GM23338 (cell line): ENCODE measurements at places on chromosomes 11 and 22. TPM values are rescaled to one million over a fixed set of nuclear protein-coding genes. Genes with fewer than 3 reads are reported as not detected.
A peak's percentile ranks its signal among the peaks of the same experiment; 100 is the strongest.

GRCh38 chr22:26610072-26610958 is 7.5 kb downstream of the CRYBB1 start:
- H3K36me3 ChIP-seq = no peaks in the 10 kb centered on the region
- H3K27ac ChIP-seq = no peak overlapping the region
- peaks cover 30% of the 10 kb centered on the region for H3K27me3 ChIP-seq
- peaks cover 52% of the 10 kb centered on the region for H3K4me1 ChIP-seq

GRCh38 chr11:70411713-70412452 is 13.6 kb downstream of the CTTN start:
- H3K4me3 ChIP-seq = no peak overlapping the region
- H3K4me1 ChIP-seq = no peaks in the 10 kb centered on the region
- H3K36me3 ChIP-seq = peaks cover 70% of the 10 kb centered on the region
- no peaks in the 10 kb centered on the region for H3K27me3 ChIP-seq

The P4HA3 gene
- polyA plus RNA-seq = 0.08 TPM in 1 of 2 replicates, not detected in the other

GRCh38 chr22:48080316-48081165 is 1318.1 kb downstream of the TBC1D22A start:
- DNase-seq = no peak
- H3K27ac ChIP-seq = no peak overlapping the region
- no peaks in the 10 kb centered on the region for H3K4me1 ChIP-seq
- H3K4me3 ChIP-seq = no peak overlapping the region

- no peaks in the 10 kb centered on the region for H3K4me1 ChIP-seq
- no peak overlapping the region for H3K4me3 ChIP-seq
- peak; percentile 6 for DNase-seq
- no peak overlapping the region for H3K27ac ChIP-seq
- H3K36me3 ChIP-seq = no peaks in the 10 kb centered on the region
- H3K27me3 ChIP-seq = no peaks in the 10 kb centered on the region
These were observed 334.8 kb downstream of the GUCY1A2 start for GRCh38 chr11:106683435-106683834.

DNA sequence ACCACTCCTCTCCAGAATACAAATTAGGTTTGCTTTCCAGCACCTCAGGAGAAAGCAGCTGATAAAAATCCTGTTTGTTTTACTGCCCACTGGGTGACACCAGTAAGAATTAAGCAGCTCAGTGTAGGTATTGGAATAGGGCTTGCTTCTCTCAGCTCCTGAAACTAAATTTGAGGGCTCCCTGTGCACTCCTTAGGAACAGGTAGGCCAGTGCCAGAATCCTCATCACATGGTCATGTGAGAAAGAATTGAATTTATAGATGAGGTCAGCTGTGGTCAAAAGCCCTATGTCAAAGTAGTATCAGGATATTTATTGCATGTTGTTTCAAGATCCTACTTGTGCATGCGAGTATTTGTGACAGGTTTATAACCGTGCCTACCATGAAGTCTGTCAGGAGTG is 1.0 kb downstream of the PRSS23 start:
- no peak overlapping the region for H3K27ac ChIP-seq
- H3K4me3 ChIP-seq = peak overlapping the region; percentile 79
- H3K36me3 ChIP-seq = no peaks in the 10 kb centered on the region
- H3K27me3 ChIP-seq = peaks cover 47% of the 10 kb centered on the region

DNA sequence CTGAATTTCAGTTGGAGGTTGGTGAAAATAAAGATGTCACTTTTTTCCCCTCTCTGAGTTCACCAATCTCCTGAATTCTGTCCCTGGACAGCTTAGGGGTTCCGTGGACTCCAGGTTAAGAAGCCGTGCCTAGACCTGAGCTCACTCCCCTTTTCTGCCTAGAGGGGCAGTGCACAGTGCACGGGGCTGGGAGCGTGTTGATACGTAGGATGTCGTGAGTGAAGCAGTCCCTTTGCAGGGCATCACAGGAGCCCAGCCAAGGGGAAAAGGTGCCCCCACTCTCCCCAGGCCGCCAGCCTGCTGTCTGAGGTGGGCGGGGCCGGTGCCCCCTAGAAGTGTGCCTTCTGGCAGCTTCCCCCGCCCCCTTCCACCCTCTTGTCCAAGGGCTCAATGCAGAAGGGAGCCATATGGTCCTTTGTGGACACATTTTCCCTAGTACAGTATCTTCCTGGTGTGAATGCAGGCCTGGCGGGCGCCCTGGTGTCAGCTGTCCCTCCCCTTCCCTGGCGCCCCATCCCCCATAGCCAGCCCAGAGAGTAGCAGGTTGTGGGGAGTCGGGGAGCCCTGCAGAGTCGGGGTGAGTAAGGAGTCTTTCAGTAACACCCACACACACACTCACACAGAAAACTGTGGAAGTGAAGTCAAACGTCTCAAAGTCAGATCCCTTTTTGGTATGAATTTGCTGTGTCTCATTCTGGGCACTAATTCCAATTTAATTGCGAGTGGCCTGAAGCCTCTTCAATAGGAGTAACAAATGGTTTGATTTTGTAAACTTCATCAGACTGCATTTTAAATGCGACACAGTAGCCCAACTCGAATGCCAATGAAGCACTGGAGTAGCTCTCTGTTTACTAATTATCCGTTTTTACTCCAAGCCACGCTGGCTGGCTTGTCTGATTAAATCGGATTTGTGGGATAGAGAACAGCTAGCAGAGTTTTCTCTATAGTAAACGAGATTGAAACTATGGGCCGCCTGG is 67.5 kb upstream of the NNMT start:
- no peak overlapping the region for H3K4me3 ChIP-seq
- DNase-seq = no peak
- H3K36me3 ChIP-seq = no peaks in the 10 kb centered on the region
- no peak overlapping the region for H3K27ac ChIP-seq
- H3K4me1 ChIP-seq = peaks cover 12% of the 10 kb centered on the region

The DGCR6 gene
- 1.4 and 2.2 TPM in 2 replicates for polyA plus RNA-seq

DNA sequence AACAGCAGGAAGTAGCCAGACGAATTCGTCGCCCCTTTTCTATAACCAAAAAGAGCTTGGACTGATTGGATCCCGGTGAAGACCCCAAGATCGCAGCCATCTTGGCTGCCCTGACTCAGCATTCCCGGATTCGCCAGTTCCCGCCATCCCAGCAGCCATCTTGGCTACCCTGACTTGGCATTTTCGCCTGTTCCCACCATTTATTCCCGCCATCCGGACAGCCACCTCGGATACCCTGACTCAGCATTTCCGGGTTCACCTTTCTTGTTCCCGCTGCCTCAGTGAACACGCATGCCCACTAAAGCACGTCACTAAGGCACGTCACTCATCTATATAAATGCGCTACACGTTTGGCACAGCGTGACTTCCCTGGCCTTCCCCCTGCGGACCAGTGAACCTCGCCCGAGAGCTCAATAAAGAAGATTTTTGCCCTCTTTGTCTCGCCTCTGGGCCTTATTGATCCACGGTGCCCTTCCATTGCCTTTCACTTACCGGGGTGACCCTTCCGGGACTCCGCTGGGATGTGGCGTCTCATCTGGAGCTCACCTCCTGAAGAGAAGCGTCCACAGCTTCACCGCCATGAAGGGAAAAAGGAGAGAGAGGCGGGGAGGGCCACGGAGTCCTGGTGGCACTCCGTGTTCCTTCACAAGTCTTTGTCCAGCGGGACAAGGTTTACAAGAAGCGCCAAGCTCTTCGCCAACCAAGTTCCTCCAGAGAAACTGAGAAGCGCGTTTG is 4.0 kb upstream of the OR56A3 start:
- no peaks in the 10 kb centered on the region for H3K4me1 ChIP-seq
- H3K27ac ChIP-seq = no peak overlapping the region
- DNase-seq = no peak
- no peak overlapping the region for H3K4me3 ChIP-seq
- H3K27me3 ChIP-seq = no peaks in the 10 kb centered on the region
- H3K36me3 ChIP-seq = no peaks in the 10 kb centered on the region

DNA sequence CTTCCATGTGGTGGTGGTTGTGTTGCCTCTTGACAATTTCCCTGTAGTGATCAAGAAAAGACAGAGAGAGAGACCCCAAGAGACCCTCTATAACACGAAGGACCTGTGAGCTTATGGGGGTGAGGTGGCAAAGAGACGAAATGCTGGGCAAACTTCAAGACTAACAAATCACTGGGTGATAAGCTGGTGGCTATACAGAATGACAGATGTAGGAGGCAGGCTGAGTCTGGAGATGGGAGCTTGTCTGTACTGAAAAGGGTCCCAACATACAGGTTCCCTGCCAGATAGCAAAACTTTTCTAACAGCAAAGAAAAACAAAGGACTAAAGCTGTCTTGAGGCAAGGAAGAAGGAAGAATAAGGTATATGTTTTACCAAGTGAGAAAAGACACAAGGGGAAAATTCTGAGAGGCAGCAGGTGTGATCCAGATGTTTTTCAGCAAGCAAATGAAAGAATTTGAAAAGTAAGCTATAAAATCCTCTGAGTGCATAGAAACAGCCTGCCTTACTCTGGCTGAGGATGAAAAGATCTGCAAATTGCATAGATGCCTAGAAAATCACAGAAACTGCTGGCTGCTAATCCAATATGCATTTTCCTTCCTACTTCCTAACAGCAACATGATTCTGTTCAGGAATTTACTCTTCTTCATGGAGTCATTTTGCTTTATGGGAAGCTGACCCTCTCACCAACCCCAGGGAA is 21.9 kb upstream of the LYVE1 start:
- H3K27ac ChIP-seq = no peak overlapping the region
- H3K4me1 ChIP-seq = no peaks in the 10 kb centered on the region; the same call in 1 of the 2 replicates
- no peak for DNase-seq
- no peaks in the 10 kb centered on the region for H3K27me3 ChIP-seq
- no peaks in the 10 kb centered on the region for H3K36me3 ChIP-seq

The OR52A1 gene
- 0.73 and 0.82 TPM in 2 replicates for polyA plus RNA-seq

GRCh38 chr11:8289492-8289918 is 25.8 kb upstream of the LMO1 start:
- H3K27me3 ChIP-seq = no peaks in the 10 kb centered on the region
- no peak overlapping the region for H3K27ac ChIP-seq

GRCh38 chr11:64619811-64620380 is 28.9 kb downstream of the SLC22A12 start:
- peak; percentile 75 for DNase-seq
- peaks cover 5% of the 10 kb centered on the region; the same call in 1 of the 2 replicates for H3K4me1 ChIP-seq
- H3K4me3 ChIP-seq = no peak overlapping the region
- no peaks in the 10 kb centered on the region for H3K27me3 ChIP-seq
- H3K36me3 ChIP-seq = no peaks in the 10 kb centered on the region

DNA sequence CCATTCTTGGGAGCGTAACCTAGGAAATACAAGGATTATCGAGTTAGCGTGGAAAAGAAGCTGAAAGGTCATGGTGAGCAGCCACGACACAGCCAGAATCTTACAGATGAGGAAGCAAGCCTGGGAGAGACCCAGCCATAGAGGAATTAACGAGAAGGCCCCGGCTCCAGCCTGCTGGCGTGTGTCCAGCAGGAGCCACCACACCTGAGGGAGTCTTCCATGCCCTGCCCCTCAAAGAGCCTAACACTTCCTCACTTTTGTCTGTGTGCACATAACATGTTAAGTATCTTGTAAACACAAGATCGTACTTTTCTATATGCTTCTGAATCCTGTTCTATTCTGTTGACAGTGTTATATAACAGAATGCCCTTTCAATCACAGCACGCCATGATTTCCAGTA is 18.1 kb downstream of the CECR2 start:
- H3K36me3 ChIP-seq = no peaks in the 10 kb centered on the region
- DNase-seq = no peak
- H3K4me3 ChIP-seq = no peak overlapping the region
- H3K27ac ChIP-seq = peak overlapping the region; percentile 28; the same call in 1 of the 2 replicates
